Right ventricle myocardium superior (tissue), 1 donor: ENCODE measurements at places on chromosomes 12 and 14. TPM values are rescaled to one million over a fixed set of nuclear protein-coding genes. Genes with fewer than 3 reads are reported as not detected.

NRL gene
- total RNA-seq, result 0.75 TPM

WSB2 gene
- total RNA-seq, result 98.1 TPM

HSPB8 gene
- 529 TPM for total RNA-seq

GRCh38 chr12:107451246-107451645, 234.4 kb upstream of the PWP1 start:
- no peak for DNase-seq

- no peak for DNase-seq
Measured at GRCh38 chr12:96496944-96497343, 7.6 kb downstream of the CFAP54 start.

DNA sequence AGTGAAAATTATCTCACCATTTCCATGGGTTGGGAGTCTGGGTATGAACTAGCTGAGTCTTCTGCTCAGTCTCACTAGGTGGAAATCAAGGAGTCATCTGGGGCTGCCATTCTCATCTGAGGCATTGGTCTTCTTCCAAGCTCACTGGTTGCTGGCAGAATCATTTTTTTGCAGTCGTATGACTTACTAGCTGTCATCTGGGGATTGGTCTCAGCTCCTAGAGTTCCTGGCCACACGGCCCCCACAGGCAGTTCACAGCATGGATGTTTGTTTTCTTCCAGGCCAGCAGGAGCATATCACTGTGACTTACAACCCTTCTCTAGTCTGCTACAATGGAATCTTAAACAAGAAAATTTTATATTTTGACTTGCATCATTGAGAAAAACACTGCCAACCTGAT, 18.6 kb upstream of the OR10AD1 start:
- DNase-seq, result no peak

- DNase-seq, result no peak
Measured at GRCh38 chr12:125455556-125455955, 390.3 kb downstream of the AACS start.

DNA sequence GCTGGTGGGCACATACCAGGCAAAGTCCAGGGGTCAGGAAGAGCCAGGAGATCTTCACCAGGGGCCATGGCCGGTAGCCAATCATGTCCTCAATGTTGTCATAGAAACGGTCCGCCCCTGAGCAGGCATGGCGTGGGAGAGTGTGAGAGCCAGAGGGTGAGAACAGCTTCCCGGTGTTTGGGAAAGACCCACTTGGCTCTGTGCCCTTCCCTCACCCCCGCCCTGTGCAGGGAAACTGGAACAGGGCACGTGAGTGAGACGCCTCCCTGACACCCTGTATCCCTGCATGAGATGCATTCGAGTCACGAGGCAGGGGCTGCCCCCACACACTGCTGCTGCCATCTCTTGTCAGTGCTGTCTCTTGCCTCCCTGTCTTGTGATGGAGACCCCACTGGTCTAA, 20.7 kb downstream of the SLC6A12 start:
- DNase-seq, result no peak
